ENCODE measurements at places on chromosomes 5 and 9. TPM values are rescaled to one million over a fixed set of nuclear protein-coding genes. Genes with fewer than 3 reads are reported as not detected.

DNA sequence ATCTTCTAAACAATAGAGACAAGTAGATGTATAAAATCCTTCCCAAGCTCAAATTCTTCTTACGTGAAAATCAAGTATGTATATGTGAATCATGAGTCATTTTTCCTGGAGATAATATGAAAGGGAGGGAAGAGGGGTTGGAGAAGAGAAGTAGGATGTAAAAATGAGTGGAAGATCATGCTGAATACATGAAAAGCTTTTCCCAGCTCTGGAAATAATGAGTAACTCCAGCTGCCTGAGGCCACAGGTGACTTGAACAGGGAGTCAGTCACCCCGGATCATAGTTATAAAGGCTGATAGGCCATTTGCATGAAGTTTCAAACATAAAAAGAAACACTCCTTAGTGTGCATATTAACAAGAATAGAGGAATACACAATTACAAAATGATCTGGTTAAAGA, 486.7 kb downstream of the EFNA5 start:
- DNase-seq = no peak

- DNase-seq = no peak
Measured at GRCh38 chr5:104096451-104096850, 533.9 kb upstream of the NUDT12 start.

DNA sequence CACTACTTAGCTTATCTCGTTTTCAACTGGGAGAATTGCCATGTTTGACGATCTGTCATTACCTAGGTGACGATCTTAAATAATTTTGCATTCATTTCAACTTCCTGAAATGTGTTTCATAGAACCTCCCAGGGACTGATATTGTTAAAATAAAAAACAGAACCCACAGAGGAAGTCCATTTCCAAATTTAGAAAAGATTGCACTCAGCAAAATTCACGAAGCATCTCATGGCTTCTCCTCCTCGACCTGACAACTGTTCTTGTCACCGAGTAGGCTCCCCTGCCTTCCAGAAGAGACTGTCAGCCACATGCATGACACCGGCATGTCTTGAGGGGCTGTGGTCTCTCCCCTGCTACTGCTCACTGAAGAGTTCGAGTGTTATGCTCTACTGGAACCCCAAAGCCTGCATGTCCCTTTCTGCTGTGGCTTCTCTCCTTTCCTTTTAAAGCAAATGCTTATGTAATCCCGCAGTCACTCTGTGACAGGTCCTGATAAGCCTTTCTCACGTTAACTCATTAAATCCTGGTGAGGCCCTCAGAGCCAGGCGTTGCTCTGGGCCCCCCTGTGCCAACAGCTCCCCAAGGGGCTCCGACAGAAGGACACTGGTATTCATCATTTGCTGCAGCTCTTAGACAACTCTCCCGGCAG, 26.8 kb upstream of the ANKRD33B start:
- DNase-seq = no peak

DNA sequence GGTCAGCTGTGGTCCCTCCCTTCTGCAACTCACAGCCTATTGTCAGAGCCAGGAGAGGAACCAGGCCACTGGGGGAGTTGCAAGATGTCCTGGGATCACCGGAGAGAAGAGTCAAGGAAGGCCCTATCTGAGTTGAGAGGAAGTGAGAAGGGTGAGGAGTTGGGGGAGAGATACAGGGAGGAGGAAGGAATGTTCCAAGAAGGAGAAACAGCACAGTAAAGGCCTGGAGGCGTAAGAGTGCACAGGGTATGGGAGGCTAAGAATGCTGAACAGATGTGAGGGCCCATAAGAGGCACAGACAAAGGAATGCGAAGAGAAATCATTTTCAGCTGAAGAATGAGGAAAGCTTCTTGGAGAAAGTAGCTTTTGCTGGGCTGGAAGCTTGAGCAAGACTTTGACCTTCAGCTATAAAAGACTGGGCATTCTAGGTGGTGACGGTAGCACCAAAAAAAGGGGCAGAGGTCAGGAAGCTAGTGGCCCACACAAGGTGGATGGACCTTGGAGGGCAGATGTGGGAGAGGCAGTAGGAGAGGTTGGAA, 21.6 kb upstream of the CSF1R start:
- DNase-seq = no peak

Gene LPAR1
- not detected for total RNA-seq

Gene MSX2
- 2.0 TPM for total RNA-seq

Gene KCNMB1
- total RNA-seq = not detected
